Hypothalamus (tissue), 51 donors: ENCODE measurements at places on chromosomes 12 and 14.
A peak's percentile ranks its signal among the peaks of the same experiment; 100 is the strongest.

DNA sequence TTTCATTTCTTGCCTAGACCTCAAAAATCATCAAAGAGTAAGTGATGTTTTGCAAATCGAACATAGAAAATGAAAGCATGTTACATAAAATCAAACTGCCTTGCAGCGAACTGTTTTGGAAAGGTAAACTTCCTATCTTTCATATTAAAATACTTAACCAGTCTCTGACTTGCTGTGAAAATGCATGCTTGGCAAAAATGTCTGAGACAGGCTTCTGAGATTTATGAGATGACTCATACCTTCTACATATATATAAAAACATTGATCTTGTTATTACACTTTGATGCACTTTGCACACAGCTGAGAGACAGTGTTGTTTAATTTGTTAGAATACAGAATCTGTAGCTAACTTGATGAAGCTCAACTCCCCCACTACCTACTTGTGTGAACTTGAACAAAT is 179.1 kb downstream of the KITLG start:
- no peak for DNase-seq

DNA sequence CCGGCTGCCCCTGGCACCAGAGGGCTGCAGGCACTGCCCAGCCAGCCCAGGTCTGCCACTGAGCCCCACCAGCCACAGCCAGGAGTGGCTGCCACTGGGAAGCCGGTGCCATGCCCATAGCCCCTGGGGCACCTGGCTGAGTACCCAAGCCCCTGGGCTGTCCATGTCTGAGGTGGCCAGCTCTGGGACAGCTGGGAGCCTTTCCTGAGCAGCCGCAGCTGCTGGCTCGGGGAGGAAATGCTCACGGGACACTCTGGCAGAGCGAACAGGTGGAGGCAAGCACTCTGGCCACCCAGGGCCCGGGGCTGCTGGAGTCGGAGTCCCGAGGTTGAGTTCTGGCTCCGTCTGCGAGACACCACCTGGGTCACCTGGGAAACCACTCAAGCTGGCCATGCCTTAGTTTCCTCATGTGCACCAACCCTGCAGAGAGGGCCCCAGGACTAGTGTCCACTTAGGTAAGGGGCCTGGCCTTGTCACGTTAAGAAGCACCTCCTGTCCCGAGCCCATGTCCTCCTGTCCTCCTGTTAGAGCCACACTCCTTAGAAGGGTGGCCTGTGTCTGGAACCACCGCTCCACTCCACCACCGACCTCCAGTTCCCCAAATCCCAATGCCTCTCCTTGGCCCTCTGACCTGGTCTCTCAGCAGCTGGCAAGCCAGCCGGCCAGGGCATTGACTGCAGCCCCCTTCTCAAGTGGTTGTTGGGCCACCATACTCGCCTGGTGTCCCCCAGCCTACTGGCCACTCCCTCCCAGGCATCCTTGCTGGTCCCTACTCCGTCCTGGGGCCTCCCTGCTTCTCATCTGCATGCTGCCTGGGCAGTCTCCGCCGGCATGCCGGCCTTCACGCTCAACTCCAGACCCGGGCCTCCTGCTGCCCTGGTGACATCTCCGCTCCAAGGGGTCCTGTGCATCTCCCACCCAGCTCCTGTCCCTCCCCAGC is 45.3 kb downstream of the BEGAIN start:
- DNase-seq = no peak

GRCh38 chr14:101179691-101180211 is 276.2 kb upstream of the RTL1 start:
- DNase-seq = no peak

GRCh38 chr14:75147423-75148071 is 20.7 kb upstream of the NEK9 start:
- DNase-seq = peak; percentile 48

DNA sequence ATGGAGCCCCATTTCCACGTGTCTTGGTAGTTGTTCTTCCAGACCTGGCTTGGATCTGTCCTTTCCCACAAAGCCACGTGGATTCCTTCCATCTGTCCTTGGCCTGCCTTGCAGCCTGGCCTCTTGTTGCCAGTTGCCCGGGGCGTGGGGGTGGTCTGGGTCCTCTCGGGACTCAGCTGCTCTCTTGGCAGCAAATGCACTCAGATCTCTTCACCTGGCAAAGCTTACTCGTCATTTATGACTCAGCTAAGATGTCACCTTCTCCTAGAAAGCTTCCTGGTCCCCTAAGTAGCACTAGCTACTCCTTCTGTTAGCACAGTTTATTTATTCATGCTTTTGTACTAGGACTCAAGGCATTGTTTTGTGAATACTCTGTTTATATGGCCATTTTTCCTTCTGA is 13.6 kb downstream of the PLEKHG3 start:
- DNase-seq = no peak

DNA sequence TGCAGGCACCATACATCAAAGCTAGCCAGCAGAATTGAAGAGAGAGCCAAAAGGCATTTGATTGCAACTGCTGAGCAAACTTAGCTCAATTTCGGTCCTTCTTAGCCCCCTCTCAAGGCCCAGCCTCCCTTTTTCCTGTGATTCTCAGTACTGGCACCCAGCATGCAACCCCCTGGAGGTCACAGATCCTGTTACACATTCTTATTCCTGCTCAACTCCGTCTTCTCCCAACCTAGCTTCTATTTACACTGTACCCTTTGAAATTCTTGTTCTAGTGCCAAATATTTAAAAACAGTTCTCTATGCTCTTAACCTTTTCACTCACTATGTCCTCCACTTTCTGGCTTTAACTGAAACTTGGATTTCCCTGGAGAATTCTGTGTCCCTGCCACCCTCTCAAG is 131.3 kb upstream of the CPSF6 start:
- DNase-seq = no peak
